ENCODE measurements at places on chromosomes 11 and 22.

DNA sequence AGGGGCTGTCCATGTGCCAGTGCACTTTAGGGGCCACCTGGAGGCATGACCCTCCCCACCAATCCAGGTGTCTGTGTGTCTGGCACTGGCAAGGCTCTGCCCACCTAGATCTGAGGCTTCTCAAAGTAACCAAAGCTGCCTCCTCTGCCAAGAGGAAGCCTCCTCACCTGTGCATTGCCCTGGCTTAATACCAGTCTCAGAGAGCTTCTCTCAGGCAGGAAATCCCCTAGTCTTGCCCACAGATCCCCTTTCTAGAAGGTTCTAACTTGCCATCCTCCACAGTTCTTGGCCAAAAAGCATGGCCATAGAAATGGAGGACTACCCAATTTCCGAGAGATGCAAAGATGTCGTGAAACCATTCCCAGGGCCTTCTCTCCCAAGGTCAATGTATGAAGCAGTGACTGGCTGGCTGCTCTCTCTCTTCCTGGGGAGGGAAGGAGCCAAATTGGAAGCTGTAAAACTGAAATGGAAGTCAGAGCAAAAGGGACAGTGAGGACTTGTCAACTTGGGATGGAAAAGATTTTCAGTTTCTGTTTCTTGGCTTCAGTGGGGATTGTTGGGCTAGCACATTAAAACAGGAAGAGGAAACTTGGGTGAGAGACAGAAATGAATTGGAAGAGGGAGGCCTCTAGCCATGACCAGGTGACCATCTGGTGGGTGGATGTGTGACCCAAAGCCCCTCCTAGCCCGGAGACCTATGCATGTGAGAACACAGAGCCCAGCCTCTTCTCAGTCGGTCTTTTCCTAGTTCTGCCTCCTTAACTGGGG lies 68.8 kb downstream of the PRDM11 start:
- DNase-seq = no peak

DNA sequence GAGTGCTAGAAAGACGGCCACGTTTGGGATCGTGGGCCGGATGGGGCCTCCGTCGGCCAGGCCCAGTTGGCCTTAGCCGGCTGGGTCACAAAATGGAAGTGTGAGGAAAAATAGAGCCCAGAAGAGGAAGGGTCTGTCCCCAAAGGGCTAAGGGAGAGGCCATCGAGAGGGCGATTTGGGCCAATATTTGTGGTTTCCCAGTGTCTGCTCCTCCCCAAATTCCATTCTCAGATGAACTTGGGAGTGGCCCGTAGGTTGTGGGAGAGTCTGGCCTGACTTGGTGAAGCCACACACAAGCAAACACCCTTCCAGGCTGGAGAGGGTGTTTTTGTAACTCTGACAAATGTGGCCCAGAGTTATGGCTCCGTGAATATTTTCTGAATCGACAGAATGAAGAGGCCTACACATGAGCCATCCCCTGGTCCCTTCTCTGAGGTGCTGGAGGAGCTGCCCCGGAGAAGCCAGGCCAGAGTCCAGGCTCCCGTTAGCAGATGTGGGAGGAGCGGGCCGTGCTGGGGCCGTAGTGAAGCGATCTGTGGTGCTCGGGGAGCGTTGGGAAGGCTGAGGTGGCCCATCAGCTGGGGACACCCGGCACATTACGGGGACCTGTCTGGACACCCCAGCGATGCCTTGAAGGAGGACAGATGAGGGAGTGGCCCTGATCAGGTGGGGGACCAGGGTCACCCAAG lies 73.5 kb upstream of the PPARA start:
- no peak for DNase-seq

- peak; percentile 3 for DNase-seq
Observed at GRCh38 chr22:38411016-38411415, 44.0 kb downstream of the KCNJ4 start.

DNA sequence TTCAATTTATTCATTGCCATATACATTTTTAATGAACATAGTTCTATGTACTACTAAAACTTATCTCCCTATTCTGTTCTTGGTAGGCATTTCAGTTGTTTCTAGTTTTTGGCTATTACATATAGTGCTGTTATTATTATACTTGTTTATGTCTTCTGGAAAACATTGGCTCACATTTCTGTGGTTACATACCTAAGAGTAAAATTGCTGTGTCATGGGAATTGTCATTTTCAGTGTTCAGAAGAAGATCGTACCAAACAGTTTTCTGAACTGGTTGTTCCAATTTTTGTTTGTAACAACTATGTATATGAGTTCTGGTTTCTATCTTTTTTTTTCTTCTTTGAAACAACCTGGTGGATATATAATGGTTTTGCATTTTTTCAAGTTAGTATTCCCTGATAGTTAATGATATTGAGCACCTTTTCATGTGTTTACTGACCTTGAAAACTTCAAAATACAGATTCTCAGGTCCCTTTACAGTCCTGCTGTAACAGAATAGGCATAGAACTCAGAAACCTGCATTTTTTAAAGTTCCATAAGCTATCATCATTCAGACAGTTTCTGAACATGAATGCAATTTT lies 230.7 kb downstream of the JRKL start:
- DNase-seq = no peak

GRCh38 chr11:106217456-106217855 lies 140.0 kb downstream of the AASDHPPT start:
- no peak for DNase-seq

DNA sequence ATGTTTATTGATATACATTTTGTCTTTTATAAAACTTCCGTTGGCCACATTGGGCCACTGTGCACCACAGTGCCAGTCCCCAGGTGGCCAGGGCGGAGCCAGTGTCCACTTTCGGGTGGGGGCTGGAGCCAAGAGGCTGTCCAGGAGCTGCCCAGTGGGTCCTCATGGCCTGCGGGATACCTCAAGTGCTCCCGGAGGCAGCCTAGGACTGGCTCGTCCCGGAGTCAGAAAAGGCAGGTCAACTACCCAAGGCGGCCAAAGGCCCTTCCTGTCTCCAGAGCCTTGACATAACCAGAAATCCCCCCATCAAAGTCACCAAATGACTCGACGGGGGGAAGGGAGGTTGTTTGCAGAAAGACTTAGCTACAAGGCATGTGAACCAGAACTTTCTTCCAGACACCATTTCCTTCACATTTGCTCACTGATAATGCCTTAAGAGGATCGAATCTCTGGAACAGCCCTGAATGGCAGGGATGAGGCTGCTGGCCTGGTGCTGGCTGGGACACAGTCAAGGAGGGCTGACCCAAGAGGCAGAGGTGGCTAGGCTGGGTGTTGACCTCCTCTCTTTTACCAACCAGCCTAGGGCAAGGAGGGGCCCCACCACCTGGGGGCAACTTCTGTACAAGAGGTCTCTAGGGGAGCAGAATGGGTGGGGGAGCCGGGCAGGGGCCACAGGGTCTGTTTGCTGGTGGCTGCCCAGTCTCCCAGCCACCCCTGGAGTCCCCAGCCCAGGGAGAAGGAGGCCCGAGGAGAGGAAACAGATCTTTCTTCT lies 8.4 kb downstream of the MRGPRF start:
- no peak for DNase-seq

- no peak for DNase-seq
Observed at GRCh38 chr22:20550851-20551744, 43.7 kb downstream of the MED15 start.

- no peak for DNase-seq
Observed at GRCh38 chr11:8335683-8336082, 72.0 kb upstream of the LMO1 start.

- no peak for DNase-seq
Observed at GRCh38 chr22:32040324-32040904, 2.6 kb upstream of the SLC5A1 start.

DNA sequence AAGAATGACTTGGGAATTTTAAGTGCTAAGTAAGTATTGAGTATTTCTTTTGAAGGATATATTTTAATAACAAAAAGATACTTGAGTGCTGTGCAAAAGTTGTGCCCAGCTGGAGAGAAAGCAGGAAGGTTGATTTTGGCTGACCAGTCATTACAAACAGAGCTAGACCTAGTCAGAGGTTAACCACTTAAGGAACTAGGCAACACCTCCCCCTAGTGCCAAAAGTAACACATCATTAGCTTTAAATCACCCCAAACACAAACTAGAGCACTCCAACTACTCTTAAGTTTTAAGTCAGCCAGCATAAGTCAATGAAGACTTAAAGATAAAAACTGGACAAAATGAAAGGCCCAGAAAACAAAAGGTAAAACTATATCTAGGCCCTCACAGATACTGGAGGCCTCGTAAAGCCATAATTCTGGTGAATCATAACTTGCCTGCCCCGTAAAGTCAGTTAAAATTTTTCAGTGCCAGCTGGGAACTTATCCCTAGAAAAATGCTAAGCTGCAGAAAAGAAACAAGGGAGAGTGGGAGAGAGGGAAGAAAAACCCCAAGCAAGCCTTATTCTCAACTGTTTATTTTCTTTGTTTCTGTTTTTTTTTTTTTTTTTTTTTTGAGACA lies 4.6 kb downstream of the TMEM9B start:
- DNase-seq = peak; percentile 39

All from HuH-7.5 (cell line).